ENCODE measurements at places on chromosomes 1 and 21.

GRCh38 chr21:16644685-16645084 lies 868.2 kb upstream of the CXADR start:
- DNase-seq: no peak
- no peaks in the 10 kb centered on the region for H3K27me3 ChIP-seq
- no peaks in the 10 kb centered on the region for H3K36me3 ChIP-seq
- H3K27ac ChIP-seq: no peak overlapping the region

DNA sequence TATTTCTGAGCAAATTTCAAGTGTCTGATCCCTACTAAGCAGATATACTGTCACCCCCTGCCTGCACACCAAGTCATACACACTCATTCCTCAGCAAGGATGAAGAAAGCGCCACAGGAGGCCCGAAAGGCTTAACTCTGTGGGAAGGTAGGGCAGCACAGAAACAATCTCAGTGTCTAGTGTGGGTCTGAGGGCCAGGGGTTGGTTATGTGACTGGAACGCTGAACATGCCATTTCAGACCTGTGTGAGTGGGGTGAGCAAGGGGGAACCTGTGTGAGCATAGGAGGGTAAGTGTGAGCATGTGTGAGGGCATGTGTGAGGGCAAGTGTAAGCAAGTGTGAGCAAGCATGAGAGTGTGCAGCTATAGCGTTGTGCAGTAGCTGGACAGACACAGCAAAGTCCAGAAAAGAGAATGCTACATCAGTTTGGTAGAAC lies 6.2 kb downstream of the ITPKB start:
- H3K36me3 ChIP-seq: peaks cover 30% of the 10 kb centered on the region
- no peaks in the 10 kb centered on the region for H3K27me3 ChIP-seq
- H3K4me3 ChIP-seq: peak overlapping the region; percentile 65
- peak overlapping the region; percentile 5 for H3K27ac ChIP-seq
- DNase-seq: no peak

DNA sequence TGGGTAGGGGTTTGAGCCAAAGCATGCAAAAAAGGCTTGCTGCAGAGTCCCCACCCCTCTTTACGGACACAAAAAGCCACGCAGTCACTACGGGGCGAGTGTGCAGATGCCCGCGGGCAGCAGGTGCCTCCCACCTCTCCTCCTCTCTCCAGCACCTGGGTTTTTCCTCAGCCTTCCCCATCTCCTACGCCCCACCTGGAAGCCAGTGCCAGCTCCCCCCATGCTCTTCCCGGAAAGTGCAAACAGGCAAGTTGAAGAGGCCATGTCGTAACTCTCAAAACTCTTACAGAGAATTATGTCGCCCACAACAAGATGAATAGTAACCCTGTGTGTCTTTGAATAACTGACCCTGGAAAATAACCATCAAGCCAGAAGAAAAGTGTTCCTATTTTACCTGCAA lies 82.5 kb downstream of the PDE9A start:
- no peaks in the 10 kb centered on the region for H3K36me3 ChIP-seq
- H3K4me3 ChIP-seq: no peak overlapping the region
- peaks cover 29% of the 10 kb centered on the region for H3K4me1 ChIP-seq
- DNase-seq: no peak
- H3K27ac ChIP-seq: no peak overlapping the region
- H3K27me3 ChIP-seq: peaks cover 3% of the 10 kb centered on the region

- no peak overlapping the region for H3K27ac ChIP-seq
- no peak for DNase-seq
- H3K36me3 ChIP-seq: no peaks in the 10 kb centered on the region
- no peak overlapping the region for H3K4me3 ChIP-seq
- H3K4me1 ChIP-seq: no peaks in the 10 kb centered on the region
Observed at GRCh38 chr21:31310750-31311149, 33.3 kb downstream of the TIAM1 start.

DNA sequence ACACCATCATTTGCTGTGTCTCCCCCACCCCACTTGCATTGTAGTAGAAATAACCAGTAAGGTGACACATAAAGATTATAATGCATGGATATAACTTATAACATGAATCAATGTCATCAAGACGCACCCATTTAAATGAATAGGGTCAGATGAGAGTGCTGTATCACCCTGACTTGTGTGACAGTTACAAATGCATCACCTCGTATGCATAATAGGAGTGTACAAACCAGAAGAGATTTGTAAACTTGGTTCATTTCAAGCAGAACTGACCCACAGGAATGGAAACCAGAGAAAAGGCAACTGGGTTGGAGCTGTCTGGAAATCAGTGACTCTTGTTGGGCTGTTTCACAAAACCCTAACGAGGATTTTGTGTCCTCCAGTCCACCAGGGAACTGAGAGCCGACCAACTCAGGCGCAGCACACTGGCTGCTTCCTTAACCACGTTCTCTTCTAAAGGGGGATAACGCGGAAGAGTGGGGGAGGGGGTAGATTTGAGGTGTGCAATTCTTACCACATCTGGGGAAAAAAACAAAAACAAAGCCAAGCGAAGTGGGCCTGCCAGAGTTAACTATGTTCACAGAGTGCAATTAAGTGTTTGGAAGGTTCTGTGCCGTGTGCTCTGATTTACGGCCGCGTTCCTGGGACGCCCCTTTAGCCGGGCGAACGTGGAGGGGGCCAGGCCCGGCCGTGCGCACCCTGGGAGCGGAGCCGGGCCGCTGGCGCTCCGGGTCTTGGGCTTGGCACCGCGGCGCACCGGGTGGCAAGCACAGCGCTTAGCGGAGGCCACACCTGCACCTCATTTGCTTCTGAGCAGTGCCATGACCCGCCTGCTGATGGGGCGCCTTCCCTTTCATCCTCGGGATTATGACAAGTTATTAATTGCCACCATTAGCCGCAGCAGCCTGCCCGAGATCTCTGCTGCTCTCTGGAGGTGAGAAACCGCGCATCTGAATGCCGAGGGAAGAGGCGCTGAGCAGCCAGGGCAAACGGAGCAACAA lies 248.8 kb upstream of the FOXD3 start:
- H3K27ac ChIP-seq: no peak overlapping the region
- DNase-seq: no peak
- H3K27me3 ChIP-seq: no peaks in the 10 kb centered on the region

DNA sequence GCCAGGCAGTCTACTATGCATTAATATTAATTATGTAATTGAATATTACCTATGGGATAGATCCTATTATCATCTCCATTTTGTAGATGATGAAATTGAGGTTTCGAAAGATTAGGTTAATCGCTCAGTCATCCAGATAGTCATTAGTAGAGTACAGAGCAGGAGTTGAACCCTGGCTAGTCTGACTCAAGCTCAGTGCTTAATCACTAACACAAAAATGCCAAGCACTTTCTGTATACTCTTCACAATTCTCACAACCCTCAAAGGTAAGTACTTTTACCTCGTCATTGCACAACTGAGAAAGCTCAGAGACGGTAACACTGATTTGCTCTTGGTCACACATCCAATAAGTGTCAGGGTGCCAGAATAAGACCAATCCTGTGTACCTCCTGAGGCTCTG lies 280.2 kb upstream of the PLXNA2 start:
- no peak overlapping the region for H3K27ac ChIP-seq
- no peak overlapping the region for H3K4me3 ChIP-seq
- DNase-seq: no peak
- no peaks in the 10 kb centered on the region for H3K4me1 ChIP-seq

- no peaks in the 10 kb centered on the region for H3K4me1 ChIP-seq
- DNase-seq: no peak
- H3K36me3 ChIP-seq: no peaks in the 10 kb centered on the region
Observed at GRCh38 chr1:30449003-30449402, 274.4 kb downstream of the MATN1 start.

Measured in CD8-positive, alpha-beta memory T cell (primary cell).